ENCODE measurements at places on chromosomes 2 and 18.

- DNase-seq, result no peak
Observed at GRCh38 chr2:239829326-239829725, 195.8 kb downstream of the NDUFA10 start.

GRCh38 chr2:128159437-128159836 is 68.4 kb downstream of the UGGT1 start:
- DNase-seq, result no peak

DNA sequence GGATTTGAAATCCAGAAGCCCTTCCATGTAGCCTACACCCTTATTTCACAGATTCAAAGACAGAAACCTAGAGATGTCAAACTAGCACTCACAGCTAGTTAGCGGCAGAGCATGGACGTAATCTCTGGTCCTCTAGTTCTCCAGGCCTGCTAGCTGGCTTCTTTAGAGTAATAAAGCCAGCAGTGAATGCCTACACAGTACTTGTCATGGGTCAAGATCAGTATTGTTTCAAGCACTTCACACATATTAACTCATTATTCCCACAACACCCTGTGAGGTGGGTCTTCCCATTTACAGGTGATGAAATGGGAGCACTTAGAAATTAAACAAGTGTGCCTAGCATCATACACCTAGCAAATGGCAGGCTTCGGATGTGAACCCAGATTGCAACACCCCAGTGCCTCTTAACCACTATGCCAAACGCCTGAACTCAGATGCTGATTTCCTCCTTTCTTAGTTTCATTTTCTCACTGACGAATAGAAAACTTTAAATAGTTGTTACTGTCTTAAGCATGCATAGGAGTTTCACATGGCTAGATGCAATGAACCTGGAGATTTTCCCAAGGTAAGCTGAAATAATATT is 14.5 kb upstream of the ZBTB14 start:
- no peak for DNase-seq

DNA sequence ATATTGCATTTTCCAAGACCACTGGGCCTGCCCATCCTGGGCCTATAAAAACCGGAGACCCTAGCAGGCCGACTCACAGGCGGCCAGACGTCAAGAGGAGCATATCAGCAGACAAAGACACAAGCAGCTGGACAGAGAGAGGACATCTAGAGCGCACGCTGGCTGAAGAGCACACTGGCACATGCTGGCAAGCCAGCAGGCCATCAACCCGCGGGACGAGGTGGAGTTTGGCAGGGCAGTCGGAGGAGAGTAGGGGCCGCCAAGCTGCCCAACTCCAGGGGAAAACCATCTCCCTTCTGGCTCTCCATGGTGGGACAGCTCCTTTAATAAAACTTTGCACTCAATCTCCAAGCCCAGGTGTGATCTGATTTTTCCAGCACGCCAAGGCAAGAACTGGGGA is 36.6 kb upstream of the RAB27B start:
- DNase-seq, result no peak

DNA sequence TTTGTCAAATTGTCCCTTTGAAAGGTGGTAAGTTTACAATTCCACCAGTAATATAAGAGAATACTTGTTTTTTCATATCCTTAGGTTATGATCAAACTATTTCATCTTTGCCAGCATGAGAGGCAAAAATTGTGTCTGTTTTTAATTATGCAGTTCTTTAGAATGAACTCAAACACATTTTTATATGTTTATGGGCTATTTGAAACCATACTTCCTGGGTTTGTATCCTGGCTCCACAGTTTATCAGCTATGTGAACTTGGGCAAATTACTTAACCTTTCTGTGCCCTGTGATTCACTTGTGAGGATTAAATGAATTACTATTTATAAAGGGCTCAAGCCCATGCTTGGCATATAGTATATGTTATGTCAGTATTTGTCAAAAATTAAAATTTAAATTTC is 109.4 kb downstream of the TANC1 start:
- no peak for DNase-seq

- DNase-seq, result no peak
Observed at GRCh38 chr2:74314107-74314506, 29.1 kb downstream of the SLC4A5 start.

- DNase-seq, result no peak
Observed at GRCh38 chr18:61743775-61744531, 148.9 kb downstream of the RNF152 start.

DNA sequence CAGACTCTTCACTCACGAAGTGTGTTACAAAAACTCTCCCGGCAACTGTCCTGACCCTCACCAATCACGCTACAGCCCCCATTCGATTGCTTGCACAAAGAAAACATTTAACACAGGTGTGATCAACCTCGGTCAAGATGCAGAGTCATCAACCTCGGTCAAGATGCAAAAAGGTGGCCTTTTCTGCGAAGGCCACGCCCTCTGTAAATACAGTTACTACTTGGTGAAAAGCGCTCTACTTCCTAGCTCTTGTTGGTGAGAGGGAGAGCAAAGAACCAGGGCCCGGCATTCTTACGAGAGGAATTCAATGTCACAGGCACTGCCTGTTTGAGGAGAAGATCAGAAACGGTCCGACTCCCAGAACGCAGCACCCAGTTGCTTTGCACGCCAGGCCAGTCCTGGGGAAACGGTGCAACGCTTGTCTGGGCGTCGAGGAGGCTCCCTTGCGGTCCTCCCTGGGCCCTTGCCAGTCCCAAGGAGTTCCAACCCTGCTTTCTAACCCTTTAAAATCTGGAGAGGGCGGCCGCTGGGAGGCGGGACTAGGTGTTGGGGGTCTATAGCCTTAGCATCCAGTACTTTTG is 1.9 kb downstream of the PIEZO2 start:
- DNase-seq, result no peak

DNA sequence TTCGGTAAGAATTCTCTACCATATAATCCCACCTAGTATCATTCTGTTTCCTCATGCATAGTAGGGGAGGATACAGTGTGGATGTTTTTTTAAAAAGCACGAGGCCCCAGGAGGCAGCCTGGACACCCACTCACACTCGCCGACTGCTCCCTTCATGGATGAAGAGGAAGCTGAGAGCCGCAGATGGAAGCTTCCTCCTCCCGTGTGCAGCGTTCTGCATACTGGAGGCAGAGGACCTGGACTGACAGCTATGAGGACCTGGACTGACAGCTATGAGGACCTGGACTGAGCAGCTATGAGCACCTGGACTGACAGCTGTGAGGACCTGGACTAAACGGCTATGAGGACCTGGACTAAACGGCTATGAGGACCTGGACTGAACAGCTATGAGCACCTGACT is 234.4 kb downstream of the NDUFA10 start:
- DNase-seq, result no peak

DNA sequence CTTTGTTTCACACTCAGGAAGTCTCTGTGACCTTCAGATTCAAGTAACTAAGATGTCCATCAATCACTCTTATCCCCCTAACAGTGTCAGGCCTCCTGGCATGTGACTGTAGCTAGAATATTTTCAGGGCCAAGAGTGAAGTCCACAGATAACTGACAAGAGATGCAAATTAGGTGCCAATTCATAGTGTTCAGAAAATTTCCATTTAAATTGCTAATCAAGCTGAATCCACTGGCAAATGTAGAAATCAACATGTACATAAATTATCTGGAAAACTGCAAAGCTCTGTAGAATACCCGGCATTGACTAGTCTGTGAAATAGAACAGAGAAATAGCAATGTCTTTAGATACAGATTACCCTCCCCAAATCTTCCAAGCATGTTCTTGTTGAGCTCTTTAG is 38.6 kb upstream of the ARL4C start:
- DNase-seq, result no peak

- no peak for DNase-seq
Observed at GRCh38 chr2:127039387-127040031, 67.4 kb downstream of the BIN1 start.

GRCh38 chr18:79940126-79940813 is 11.2 kb downstream of the SLC66A2 start:
- no peak for DNase-seq

DNA sequence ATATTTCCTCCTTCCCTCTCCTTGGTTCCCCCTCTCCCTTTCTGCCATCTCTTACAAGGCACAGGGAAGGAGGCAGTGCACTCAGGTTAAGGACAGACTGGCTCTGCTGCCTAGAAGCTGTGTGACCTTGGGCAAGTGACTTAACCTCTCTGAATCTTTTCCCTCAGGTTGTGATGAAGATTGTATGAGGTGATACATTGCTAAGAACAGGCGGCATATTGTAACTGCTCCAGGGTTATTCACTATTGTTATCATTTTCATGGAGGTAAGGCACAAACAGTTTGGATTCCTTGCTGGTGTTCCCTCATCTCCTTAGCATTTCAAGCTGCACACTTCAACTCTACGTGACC is 126.6 kb upstream of the CXCR4 start:
- no peak for DNase-seq

- no peak for DNase-seq
Observed at GRCh38 chr18:8868779-8869415, 163.5 kb downstream of the MTCL1 start.

DNA sequence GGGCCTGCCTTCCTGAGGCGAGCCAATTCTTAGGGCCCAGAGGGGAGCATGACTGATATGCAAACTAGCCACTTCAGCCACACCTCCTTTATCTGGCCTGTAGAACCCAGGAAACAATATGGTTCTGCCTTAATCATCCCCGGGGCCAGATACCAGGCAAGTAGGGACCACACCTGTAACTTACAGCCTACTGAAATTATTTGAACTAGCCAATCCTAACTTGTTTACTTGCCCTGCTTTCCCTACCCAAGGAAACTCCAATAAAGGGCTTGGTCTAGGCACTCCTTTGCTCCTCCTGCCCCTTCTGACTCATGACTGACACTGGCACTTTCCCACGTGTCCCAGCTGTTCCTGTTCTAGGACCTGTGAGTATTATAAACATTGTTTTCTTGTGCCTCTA is 57.6 kb downstream of the MYOM1 start:
- no peak for DNase-seq

DNA sequence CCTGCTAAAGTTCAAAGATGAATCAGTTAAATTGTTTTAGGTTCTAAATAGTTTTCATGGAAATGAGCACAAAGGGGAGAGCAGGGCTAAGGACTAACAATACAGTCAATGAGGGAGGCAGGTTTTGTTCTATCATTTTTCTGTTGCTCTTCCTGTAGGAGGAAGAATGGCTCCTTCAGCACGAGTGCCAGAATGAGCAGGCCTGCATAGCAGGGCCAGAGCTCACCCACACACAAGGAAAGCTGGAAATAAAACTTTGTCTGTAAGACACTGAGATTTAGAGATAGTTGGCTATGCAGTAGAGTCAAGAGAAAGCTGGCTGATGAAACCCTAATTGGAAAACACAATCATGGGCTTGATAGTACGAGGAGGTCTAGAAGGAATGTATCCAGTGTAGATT is 313.3 kb downstream of the MBD2 start:
- no peak for DNase-seq

DNA sequence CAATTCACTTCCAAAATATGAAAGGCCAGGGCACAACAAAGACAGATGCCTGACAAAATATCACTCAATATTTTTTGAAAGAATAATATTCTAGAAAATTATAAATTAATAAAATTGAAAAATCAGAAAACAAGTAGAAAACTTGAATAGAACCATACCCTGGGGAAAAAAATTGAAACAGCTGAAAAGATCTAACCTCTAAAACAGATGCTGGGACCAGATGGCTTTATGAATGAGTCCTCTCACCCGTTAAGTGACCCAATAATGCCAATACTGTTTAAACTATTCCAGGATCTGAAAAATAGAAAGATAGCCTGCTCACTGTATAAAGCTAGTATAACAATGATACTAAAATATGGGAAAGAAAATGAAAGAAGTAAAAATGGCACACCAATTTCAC is 322.3 kb upstream of the VWC2L start:
- no peak for DNase-seq

- no peak for DNase-seq
Observed at GRCh38 chr18:28792404-28793086, 615.6 kb upstream of the CDH2 start.

GRCh38 chr18:57649556-57650500 is 28.2 kb upstream of the NARS1 start:
- no peak for DNase-seq

GRCh38 chr2:85213901-85214512 is 80.8 kb downstream of the TCF7L1 start:
- no peak for DNase-seq

DNA sequence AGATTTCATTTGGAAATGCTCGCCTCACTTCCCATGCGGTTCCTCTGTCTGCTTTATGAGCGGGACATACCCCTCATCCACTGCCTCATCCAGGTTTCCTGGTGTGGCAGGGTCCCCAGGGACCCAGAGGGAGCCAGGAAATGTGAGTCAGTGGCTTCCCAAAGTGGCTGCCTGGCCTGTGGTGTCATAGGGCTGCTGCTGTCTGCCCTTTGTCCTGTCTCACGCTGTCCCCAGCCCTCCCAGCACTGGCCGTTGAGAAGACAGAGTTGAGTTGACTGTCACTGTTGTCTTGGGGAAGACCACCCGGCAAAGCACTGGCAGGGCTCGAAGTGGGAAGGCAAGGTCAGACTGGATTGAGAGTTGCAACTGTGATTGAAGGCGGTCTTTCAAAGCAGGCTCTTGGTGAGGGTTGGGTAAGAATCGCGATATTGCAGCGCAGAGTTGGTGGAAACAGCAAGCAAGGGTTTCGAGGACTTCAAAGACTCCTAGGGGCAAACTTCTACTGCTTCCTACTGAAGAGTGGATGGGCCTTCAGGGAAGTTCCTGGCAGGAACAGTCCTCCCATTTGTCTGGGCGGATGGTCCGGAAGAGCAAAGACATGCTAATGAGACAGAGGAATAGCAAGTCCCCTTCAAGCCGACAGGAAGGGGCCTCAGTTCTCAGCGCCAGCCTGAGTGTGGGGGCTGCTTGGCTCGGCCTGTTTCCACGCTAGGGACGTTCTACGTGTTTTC is 33.9 kb downstream of the RAB31 start:
- DNase-seq, result no peak

DNA sequence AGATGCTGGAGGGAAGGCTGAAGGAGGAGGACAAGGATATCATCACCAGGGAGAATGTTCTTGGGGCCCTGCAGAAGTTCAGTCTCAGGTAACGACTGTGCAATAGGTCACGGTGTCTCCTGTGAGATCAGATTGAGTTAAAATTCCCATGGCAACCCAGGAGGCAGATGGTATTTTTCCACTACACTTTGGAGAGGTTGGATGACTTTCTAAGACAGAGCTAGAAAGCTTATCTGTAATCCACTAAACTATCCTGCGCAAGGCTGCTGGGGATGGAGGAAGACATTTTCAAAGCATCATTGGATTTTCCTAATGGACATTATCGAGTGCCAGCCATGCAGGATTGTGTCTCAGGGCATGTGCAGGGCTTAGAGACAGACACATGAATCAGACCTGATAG is 74.6 kb downstream of the ARMC9 start:
- DNase-seq, result no peak

DNA sequence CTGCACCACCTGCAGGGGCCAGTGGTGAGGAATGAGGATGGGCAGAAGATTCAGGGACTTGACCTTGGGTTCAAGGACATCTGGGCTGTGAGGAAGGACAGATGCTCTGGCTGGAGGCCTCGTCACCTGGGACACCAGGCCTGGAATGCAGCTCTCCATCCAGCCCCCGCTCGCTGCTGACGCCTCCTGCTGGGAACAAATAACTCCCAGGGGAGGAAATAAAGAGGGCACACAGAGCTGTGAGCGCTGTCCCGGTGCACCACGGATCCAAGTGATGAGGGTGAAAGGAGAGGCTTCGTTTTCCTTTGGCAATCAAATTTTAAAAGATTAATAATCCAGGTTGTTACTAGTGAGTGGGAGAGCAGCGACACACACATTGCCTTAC is 368.0 kb upstream of the MYT1L start:
- DNase-seq, result no peak

- DNase-seq, result no peak
Observed at GRCh38 chr18:50509012-50509411, 50.9 kb upstream of the MAPK4 start.

- no peak for DNase-seq
Observed at GRCh38 chr2:119476301-119477112, 44.9 kb downstream of the TMEM37 start.

GRCh38 chr2:203551778-203552177 is 16.7 kb upstream of the RAPH1 start:
- DNase-seq, result no peak

Measured in cortex of kidney (tissue), 1 donor.